Motor neuron (in vitro differentiated cells): ENCODE measurements at places on chromosomes 11 and 22. TPM values are rescaled to one million over a fixed set of nuclear protein-coding genes. Genes with fewer than 3 reads are reported as not detected.

OR10D3 gene
- total RNA-seq, result 0.28 TPM in 1 of 2 replicates, not detected in the other

KCNJ4 gene
- total RNA-seq, result 3.2 and 4.6 TPM in 2 replicates

MUC2 gene
- total RNA-seq, result 0.07 TPM in 1 of 2 replicates, not detected in the other

KCTD14 gene
- 0.21 and 0.36 TPM in 2 replicates for total RNA-seq

C11orf24 gene
- total RNA-seq, result 22.0 and 26.1 TPM in 2 replicates

SHISAL1 gene
- 0.17 and 0.19 TPM in 2 replicates for total RNA-seq

SERPIND1 gene
- 1.8 and 2.2 TPM in 2 replicates for total RNA-seq

RAB36 gene
- total RNA-seq, result 14.4 and 21.6 TPM in 2 replicates

UPK3A gene
- 0.31 TPM in 1 of 2 replicates, not detected in the other for total RNA-seq

GRCh38 chr11:36177836-36178235 is 111.4 kb downstream of the COMMD9 start:
- ATAC-seq, result no peak

DNA sequence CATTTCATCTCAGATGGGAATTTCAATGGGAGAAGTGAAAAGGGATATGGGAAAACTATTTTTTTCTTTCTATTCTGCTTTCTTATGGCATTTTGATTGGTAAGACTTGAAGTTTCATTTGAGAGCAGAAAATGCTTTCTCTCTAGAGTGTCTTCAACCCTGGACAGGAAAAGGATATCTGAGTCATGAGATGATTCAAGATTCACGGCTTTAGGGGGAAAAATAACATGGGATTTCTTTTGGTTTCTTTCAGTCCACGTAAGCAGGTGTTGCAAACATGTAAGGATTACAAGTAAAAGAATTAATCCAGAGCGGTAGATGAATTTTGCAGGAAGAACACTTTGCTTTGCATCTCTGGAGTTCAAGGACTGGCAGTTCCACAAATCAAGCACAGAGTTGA is 1001.0 kb upstream of the TENM4 start:
- no peak for ATAC-seq

- no peak for ATAC-seq
These were observed 134.3 kb upstream of the SESN3 start for GRCh38 chr11:95365348-95365747.

DNA sequence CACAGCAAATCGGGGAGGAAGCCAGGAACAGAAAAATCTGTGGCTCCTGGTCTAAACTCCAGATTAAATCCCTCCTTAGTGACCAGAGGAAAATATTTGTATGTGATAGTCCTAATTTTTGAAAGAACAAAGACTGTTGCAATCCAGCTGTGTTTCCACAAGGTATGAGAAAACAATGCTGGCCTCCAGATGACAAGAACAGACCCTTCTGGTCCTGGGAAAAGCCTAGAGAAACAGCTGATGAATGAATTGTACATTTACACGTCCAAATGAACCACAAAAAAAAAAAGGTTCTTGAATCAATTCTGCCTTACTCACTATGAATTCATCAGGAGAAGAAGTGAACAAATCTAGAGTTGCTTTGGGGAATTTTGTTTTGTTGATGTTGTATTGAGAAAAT is 63.7 kb downstream of the ETS1 start:
- no peak for ATAC-seq

GRCh38 chr11:57751676-57752253 is at the start of gene BTBD18:
BTBD18 (minus strand) TSS chr11:57751819; CDS start chr11:57751188, 631 bp downstream.
- ATAC-seq, result no peak

- no peak for ATAC-seq
These were observed 113.2 kb upstream of the RAG2 start for GRCh38 chr11:36711104-36711825.

GRCh38 chr11:60985991-60986915 is 14.8 kb downstream of the CD6 start:
- no peak for ATAC-seq

- ATAC-seq, result no peak
These were observed 159 bp downstream of the FZD4 start for GRCh38 chr11:86955111-86955360.

GRCh38 chr11:64850979-64851567 is 6.6 kb upstream of the CDC42BPG start:
- ATAC-seq, result peak; percentile 33

DNA sequence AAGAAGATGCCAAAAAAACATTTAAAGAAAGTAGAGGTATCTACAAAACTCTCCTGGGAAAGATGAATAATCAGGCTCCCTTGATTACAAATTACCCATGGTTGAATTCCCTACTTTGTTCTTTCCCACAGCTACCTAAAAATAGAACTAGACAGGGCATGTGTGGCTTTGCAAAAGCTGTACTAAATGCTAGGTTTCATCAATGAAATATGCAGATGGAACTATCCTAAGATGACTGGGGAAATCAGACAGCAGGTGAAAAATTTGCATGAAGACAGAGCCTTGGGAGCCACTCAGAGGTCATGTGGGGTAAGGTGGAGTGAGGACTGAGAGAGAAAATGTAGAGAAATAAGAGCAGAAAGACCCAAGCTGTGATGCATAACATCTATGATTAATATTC is 14.7 kb downstream of the LAYN start:
- ATAC-seq, result no peak

- ATAC-seq, result no peak
These were observed 15.1 kb upstream of the CAPRIN1 start for GRCh38 chr11:34036456-34036855.

DNA sequence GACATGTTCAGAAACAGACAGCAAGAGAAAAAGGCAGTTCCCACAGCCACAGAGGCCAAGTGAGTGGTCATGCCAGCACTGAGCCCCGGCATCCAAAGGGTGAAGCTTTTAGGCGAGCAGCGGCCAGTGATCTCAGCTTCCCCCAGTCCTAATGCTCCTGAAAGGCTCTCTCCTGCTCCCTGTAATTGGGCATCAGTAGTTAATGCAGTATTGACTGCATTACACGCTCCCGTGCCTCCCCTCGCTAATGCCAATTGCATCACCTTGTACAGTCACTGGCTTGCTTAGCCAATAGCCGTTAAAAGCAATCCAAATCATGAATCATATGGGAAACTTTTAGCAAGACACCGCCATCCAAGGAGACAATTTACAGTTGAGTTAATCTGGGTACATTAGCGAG is 4.9 kb downstream of the LMO1 start:
- ATAC-seq, result peak; percentile 79

GRCh38 chr11:128939591-128939990 is 3.1 kb downstream of the TP53AIP1 start:
- ATAC-seq, result no peak

DNA sequence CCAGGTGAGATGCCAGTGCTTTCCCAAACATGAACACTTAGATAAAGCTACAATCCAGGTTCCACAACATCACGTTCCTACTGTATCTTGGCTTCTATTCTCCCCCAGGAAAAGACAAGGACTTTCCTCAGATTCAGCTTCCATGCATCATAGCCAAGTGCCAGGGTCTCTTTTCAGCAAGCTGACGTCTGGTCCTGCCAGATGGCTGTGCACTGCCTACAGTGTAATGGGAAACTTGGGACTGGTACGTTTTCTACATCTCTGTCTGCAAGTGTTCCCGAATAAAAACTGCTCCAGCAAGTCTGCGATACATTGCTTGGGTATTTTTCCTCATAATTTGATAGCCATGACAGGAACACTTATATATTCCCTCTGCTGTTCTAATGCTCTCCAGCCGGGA is 412.5 kb downstream of the FAM181B start:
- no peak for ATAC-seq

- no peak for ATAC-seq
These were observed 21.0 kb upstream of the GNB1L start for GRCh38 chr22:19875531-19876313.

GRCh38 chr11:68784653-68785052 is 33.3 kb upstream of the TESMIN start:
- no peak for ATAC-seq

DNA sequence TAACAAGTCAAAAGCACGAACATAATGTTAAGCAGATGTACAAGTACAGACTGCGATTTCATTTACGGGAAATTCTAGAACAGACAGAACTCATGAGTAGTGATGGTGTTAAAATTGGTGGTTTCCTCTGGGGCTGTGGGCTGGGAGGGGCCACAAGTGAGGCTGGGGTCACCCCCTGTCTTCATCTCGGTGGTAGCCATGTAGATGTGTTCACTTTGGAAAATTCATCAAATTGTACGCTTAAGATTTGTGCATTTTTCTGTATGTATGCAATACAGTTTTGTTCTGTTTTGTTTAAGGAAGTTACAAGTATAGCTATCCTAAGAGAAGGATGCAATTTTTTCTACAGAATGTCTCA is 504 bp upstream of the ASCC2 start:
- ATAC-seq, result no peak

DNA sequence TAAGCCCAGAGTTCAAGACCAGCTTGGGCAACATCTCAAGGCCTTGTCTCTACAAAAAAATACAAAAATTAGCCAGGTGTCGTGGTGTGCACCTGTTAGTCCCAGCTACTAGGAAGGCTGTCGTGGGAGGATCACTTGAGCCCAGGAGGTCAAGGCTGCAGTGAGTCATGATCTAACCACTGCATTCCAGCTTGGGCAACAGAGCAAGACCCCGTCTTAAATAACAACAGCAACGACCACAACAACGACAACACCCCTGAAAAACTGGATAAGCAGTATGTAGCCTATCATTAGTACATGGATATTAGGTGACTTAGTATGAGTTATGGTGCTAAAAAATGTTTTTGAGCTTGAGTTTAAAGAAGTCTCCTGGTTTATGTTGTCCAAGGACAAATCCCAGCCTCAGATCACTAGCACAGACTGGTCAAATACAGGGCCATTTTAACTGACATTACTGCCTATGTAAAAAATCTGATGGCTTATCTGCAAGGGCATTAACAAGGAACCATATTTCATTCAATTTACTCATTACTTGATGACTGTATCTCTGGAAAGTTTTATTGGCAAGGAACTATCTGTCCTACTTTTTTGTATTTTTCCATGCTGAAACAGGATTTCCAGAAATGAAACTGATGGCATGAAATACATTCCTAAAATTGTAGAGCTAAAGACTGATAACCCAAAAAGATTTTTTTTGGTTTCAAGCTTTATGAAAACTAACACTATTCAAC is 23.4 kb downstream of the C2CD3 start:
- no peak for ATAC-seq

GRCh38 chr11:61747192-61747966 is 5.1 kb upstream of the MYRF start:
- ATAC-seq, result peak; percentile 71

DNA sequence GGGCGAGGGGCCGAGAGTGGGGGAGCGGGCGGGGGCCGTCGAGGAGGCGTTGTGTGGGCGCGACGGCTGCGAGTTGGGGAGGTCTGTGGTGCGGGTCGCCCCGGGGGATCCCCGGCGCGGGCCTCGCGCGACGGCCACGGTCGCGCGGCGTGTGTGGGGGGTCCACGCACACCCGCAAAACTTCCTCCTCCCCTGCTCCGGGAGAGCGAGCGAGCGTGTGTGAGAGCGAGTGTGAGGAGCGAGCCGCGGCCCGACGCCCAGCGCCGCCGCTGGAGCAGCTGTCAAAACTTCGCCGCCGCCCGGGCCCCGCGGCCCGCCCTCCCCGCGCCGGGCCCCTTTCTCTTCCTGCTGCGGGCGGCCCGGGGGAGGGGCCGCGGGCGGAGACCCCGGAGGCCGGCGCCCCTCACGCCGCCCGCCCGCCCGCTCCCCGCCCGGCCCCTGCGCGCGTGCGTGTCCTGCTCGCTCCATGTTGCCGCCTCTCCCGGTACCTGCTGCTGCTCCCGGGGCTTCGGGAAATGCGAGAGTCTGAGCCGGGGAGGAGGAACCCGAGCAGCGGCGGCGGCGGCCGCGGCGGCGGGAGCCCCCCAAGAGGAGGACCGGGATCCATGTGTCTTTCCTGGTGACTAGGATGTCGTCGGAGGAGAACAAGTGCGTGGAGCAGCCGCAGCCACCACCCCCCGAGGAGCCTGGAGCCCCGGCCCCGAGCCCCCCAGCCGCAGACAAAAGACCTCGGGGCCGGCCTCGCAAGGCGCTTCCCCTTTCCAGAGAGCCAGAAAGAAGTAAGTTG is 9.0 kb upstream of the CCT8L2 start:
- ATAC-seq, result no peak

DNA sequence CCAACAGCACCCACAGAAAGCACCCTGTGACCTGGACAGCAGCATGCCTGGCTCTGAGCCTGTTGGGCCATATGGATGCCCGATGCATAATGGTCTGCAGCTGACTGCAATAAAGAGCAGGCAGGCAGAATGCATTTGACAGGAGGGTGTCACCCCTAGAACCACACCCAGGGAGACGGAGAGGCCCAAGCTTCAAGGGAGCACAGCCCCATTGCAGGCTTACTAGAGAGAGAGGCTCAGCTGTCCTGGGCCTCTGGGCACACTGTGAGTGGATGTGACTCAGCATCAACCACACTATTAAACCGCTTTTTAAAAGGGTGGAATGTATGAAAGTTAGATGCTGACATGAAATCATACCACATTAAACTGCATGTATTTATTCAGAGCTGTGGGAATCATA is 365.3 kb downstream of the CTTN start:
- ATAC-seq, result peak; percentile 69

DNA sequence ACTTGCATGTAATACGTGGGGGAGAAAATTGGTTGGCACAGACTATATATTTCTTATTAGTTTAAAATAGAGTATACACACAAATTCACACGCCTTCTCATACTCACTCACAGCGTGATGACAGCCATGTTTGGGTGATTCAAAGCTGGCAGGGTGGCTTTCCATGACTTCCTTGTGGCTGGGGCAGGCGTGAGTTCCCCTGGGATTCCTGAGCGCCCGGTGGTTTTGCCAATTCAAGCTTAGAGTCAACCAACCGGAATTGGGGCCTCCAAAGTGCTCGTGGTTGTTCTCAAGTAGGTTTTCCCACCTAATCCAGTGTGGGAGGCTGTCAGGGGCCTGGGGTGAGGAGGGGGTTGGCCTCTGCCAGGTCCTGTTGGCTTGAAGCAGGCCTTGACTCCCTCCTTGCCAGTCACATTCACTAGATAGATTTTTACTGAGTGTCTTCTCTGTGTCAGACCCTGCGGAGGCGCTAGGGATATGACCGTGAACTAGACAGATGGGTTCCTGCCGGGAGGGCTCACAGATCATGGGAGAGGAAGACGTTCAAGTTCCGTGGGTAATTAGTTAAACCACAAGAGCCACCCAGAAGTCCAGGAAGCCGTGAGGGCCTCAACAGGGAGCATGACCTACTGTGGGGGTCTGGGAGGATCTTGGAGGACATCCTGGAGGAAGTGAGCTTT is 11.5 kb downstream of the PKNOX2 start:
- no peak for ATAC-seq

DNA sequence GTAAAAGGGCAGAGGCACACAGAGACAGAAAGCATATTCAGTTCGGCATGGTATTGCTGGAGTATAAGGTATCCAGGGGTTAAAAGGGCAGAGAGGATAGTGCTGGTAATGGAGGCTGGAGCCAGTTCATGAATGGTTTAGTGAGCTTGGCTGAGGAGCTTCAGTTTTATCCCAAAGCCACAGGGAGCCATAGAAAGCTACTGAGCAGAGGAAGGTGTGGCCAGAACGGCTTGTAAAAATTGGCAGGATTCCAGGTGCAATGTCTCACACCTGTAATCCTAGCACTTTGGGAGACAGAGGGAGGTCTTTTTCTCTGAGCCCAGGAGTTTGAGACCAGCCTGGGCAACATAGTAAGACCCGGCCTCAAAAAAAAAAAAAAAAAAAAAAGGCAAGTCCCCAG is 186.1 kb downstream of the MYO18B start:
- no peak for ATAC-seq

- no peak for ATAC-seq
These were observed 75.0 kb downstream of the CACNA1I start for GRCh38 chr22:39645532-39645931.

GRCh38 chr22:48137640-48138039 is 1375.2 kb downstream of the TBC1D22A start:
- no peak for ATAC-seq

GRCh38 chr22:30574997-30575671 is 669 bp upstream of the GAL3ST1 start:
- peak; percentile 7 for ATAC-seq
